Stimulated activated CD4-positive, alpha-beta T cell treated with anti-CD3 and anti-CD28 coated beads, TNF-alpha, amount 100 ng/mL, for 1 hour (primary cell): ENCODE measurements at places on chromosomes 7 and 10.

GRCh38 chr7:41809529-41809939, 106.6 kb upstream of the INHBA start:
- no peak for DNase-seq

- no peak for DNase-seq
Measured at GRCh38 chr7:2107386-2108070, 125.2 kb downstream of the MAD1L1 start.

GRCh38 chr7:17302575-17303142, 4.2 kb downstream of the AHR start:
- DNase-seq: no peak

GRCh38 chr10:30431435-30431911, 2.5 kb upstream of the MAP3K8 start:
- no peak for DNase-seq

GRCh38 chr7:92705831-92706230, 115.6 kb upstream of the FAM133B start:
- DNase-seq: no peak
